Activated CD8-positive, alpha-beta T cell treated with anti-CD3 and anti-CD28 coated beads for 36 hours (primary cell): ENCODE measurements at places on chromosomes 16 and 17. TPM values are rescaled to one million over a fixed set of nuclear protein-coding genes. Genes with fewer than 3 reads are reported as not detected.

Gene CX3CL1
- 0.09 TPM for total RNA-seq

DNA sequence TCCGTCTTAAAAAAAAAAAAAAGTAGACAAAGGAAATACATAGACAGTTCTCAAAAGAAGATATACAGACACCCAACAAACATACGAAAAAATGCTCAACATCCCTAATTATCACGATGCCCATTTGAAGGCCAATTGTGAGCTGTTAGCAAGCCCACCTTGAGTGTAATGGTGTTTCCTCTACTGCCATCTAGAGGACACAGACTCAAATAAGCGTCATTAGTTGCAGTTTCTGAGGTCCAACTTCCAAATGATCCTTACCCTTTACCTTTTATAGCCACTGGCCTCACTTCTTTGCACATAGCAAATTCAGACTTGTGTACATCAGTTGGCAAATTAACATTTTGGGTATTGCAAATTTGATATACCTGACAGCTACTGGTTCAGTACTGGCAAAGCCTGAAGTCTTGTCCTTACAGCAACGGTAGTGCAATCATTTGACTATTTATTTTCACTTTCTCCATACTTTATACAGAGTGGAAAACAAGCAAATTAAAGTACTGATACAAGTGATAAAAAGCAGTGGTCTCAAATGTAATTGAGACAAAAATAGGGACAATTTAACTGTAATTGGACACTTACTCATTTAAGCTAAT is 536.3 kb upstream of the EEF2KMT start:
- no peak overlapping the region for H3K4me3 ChIP-seq
- DNase-seq, result no peak
- no peaks in the 10 kb centered on the region for H3K36me3 ChIP-seq
- H3K27ac ChIP-seq, result no peak overlapping the region

Gene TMEM100
- total RNA-seq, result not detected

GRCh38 chr17:1203111-1203966 is 23.6 kb upstream of the ABR start:
- no peaks in the 10 kb centered on the region for H3K36me3 ChIP-seq
- no peaks in the 10 kb centered on the region for H3K27me3 ChIP-seq
- peaks cover 33% of the 10 kb centered on the region for H3K4me1 ChIP-seq
- H3K4me3 ChIP-seq, result no peak overlapping the region
- DNase-seq, result peak; percentile 59
- no peak overlapping the region for H3K27ac ChIP-seq

- no peaks in the 10 kb centered on the region for H3K36me3 ChIP-seq
- H3K4me3 ChIP-seq, result peak overlapping the region; percentile 44
- DNase-seq, result peak; percentile 36
- H3K27ac ChIP-seq, result no peak overlapping the region
- peaks cover 9% of the 10 kb centered on the region for H3K4me1 ChIP-seq
These were observed 190.4 kb downstream of the USP22 start for GRCh38 chr17:20852239-20852989.
